ENCODE measurements at places on chromosomes 12 and 14. TPM values are rescaled to one million over a fixed set of nuclear protein-coding genes. Genes with fewer than 3 reads are reported as not detected.

Gene TGM1
- polyA plus RNA-seq: not detected

Gene KRT71
- not detected for polyA plus RNA-seq

Gene STON2
- 0.62 TPM for polyA plus RNA-seq

Gene RTN1
- polyA plus RNA-seq: 0.89 TPM

Gene AHSA1
- polyA plus RNA-seq: 137 TPM

Gene FOXN4
- 0.84 TPM for polyA plus RNA-seq

Gene ZFYVE21
- polyA plus RNA-seq: 120 TPM

Gene PLEKHG7
- not detected for polyA plus RNA-seq

Gene CCDC38
- polyA plus RNA-seq: not detected

Gene PLEKHG3
- 19.2 TPM for polyA plus RNA-seq

Gene CHPT1
- polyA plus RNA-seq: 51.1 TPM

Gene SGPP1
- 12.2 TPM for polyA plus RNA-seq

Gene PROX2
- polyA plus RNA-seq: 0.75 TPM

Gene ZC3H14
- 75.0 TPM for polyA plus RNA-seq

Gene TRPV4
- polyA plus RNA-seq: 6.4 TPM

Gene SYNJ2BP
- 39.3 TPM for polyA plus RNA-seq

Gene RERGL
- not detected for polyA plus RNA-seq

Gene STYK1
- 2.3 TPM for polyA plus RNA-seq

Gene OTUB2
- polyA plus RNA-seq: 4.4 TPM

Gene CD4
- 5.9 TPM for polyA plus RNA-seq

Gene FOXJ2
- polyA plus RNA-seq: 23.6 TPM

Gene KERA
- not detected for polyA plus RNA-seq

Gene OR4K5
- not detected for polyA plus RNA-seq

Gene HOXC12
- not detected for polyA plus RNA-seq

Gene IQSEC3
- 0.42 TPM for polyA plus RNA-seq

Gene KRT78
- not detected for polyA plus RNA-seq

Gene CLEC14A
- polyA plus RNA-seq: 0.49 TPM

Gene LALBA
- polyA plus RNA-seq: not detected

Gene PSMC1
- polyA plus RNA-seq: 232 TPM

Gene LMO3
- 37.6 TPM for polyA plus RNA-seq

Gene TTC7B
- polyA plus RNA-seq: 75.8 TPM

Gene BTBD7
- polyA plus RNA-seq: 14.4 TPM

Gene IAPP
- not detected for polyA plus RNA-seq

All from cardiac muscle cell (in vitro differentiated cells and primary cell).